ENCODE measurements at places on chromosomes 5 and 9. TPM values are rescaled to one million over a fixed set of nuclear protein-coding genes. Genes with fewer than 3 reads are reported as not detected.

PCDHB8 gene
- total RNA-seq, result not detected

LCN2 gene
- not detected for total RNA-seq

KLF9 gene
- 66.8 TPM for total RNA-seq

SLC9A3 gene
- 3.2 TPM for total RNA-seq

FAM221B gene
- 0.32 TPM for total RNA-seq

SPINK6 gene
- not detected for total RNA-seq

PHYHD1 gene
- total RNA-seq, result 3.2 TPM

GARIN3 gene
- total RNA-seq, result not detected

CXCL14 gene
- not detected for total RNA-seq

OR2V1 gene
- total RNA-seq, result not detected

ACER2 gene
- total RNA-seq, result 5.5 TPM

MEGF9 gene
- 11.3 TPM for total RNA-seq

CDKN2B-AS1 gene
- total RNA-seq, result not detected

SVEP1 gene
- not detected for total RNA-seq

PCDHGB2 gene
- 1.3 TPM for total RNA-seq

BNC2 gene
- 1.5 TPM for total RNA-seq

ZNF366 gene
- total RNA-seq, result not detected

ANKRD31 gene
- 0.18 TPM for total RNA-seq

TAS2R1 gene
- not detected for total RNA-seq

CDC25C gene
- not detected for total RNA-seq

HDAC3 gene
- total RNA-seq, result 79.0 TPM

FOXD4 gene
- not detected for total RNA-seq

CTSV gene
- total RNA-seq, result not detected

ANKRD20A1 gene
- total RNA-seq, result 0.36 TPM

SLC6A7 gene
- not detected for total RNA-seq

VLDLR gene
- not detected for total RNA-seq

OR2K2 gene
- not detected for total RNA-seq

SPATA31D4 gene
- not detected for total RNA-seq

PAIP2 gene
- 88.8 TPM for total RNA-seq

LCN12 gene
- 2.6 TPM for total RNA-seq

LCN9 gene
- total RNA-seq, result not detected

EPB41L4A gene
- total RNA-seq, result 1.7 TPM

ASPN gene
- total RNA-seq, result not detected

PDE6A gene
- not detected for total RNA-seq

PCDHA1 gene
- total RNA-seq, result not detected

FCN2 gene
- total RNA-seq, result not detected

HTR1A gene
- not detected for total RNA-seq
